ENCODE measurements at places on chromosomes 7 and 10.

- no peak for DNase-seq
Measured at GRCh38 chr10:128642023-128642422, 515.8 kb upstream of the MKI67 start.

DNA sequence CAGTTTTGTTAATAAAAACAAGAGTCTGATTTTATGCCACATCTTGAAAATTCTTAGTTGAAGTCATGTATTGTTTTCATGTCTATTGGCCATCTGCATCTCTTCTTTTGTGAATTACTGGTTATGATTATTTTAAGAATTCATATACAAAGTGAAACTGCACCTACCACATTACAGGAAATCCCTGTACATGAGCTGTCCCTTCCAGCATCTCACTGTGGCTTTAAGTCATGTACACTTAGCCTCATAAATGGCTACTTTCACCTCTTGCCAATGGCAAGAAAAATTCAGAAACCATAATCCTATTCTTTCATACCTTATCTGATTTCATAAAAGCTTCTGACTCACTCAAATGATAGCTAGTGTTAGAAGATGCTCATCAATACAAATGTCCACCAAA, 48.6 kb downstream of the CRTAC1 start:
- no peak for DNase-seq

DNA sequence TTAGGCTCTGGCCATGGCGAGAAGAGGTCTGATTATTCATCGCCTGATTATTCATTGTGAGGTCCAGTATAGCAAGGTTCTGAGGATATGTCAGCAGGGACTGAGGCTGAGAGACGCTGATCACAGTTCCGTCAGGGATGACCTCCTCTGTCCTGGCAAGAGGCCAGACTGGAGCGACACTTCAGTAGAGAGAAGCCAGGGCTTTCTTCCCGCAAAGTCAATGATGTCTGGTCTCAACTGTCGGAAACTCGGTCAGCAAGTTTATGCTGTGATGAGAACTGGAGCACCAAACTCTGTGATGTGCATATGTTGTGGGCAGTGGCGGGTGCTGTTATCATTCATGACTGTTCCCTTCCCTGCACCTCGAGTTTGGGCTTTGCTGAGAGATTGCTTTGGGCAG, 29.0 kb upstream of the GNA12 start:
- no peak for DNase-seq

GRCh38 chr10:126390324-126390723, 2.0 kb upstream of the ADAM12 start:
- DNase-seq: no peak

GRCh38 chr7:142445019-142445686, 187.3 kb upstream of the PRSS58 start:
- DNase-seq: no peak

GRCh38 chr10:48450741-48451466, 144.4 kb downstream of the MAPK8 start:
- DNase-seq: no peak

GRCh38 chr7:90596671-90597562, 796 bp downstream of the CDK14 start:
- DNase-seq: peak; percentile 27

DNA sequence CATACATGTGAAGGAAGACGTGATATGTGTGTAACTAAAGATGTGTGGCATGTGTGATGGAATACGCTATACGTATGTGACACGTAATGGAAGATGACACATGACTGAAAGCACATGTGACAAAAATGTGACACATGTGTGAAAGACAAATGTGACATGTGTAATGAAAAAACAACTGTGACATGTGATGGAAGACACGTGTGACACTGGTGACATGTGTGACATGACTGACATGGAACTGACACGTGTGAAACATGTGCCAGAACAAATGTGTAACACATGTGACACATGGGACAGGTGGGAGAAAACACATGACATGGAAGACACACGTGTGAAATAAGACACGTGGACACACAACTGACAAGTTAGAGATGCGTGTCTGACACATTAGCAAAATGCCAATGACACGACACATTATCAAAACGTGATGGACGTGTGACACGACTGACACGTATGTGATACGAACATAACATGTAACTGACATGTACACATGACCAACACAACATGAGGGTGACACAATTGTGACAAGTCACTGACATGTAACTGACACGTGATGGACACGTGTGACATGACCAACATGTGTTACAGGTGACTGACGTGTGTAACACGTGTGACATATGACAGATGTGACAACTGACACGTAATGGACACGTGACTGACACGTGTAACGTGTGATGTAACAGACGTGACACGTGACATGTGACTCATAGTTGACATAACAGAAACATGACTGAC, 24.4 kb downstream of the CRPPA start:
- DNase-seq: no peak

- DNase-seq: no peak
Measured at GRCh38 chr7:143327903-143328302, 12.0 kb downstream of the CLCN1 start.

DNA sequence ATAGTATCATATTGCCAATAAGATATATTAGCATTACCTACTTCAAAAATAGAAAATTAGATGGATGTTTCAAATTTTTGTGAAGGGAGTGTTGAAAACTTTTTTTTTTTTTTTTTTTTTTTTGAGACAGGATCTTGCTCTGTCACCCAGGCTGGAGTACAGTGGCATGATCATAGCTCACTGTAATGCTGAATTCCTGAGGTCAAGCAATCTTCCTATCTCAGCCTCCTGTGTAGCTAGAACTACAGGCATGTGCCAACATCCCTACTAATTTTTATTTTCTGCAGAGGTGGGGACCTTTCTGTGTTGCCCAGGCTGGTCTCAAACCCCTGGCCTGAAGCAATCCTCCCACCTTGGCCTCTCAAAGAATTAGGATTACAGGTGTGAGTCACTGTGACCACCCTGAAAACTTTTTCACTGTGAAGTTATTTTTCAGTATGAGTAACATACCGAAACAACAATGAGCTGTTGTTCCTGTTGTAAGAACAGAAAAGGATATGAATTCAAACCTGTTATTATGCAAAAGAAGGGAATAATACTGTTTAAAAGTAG, 266.9 kb downstream of the NEBL start:
- no peak for DNase-seq

- peak; percentile 38 for DNase-seq
Measured at GRCh38 chr7:74174606-74175082, 488 bp downstream of the EIF4H start.

Measured in HL-60 (cell line).